ENCODE measurements at places on chromosomes 4 and X.

- no peak for DNase-seq
Measured at GRCh38 chr4:143407474-143407873, 70.8 kb downstream of the GAB1 start.

DNA sequence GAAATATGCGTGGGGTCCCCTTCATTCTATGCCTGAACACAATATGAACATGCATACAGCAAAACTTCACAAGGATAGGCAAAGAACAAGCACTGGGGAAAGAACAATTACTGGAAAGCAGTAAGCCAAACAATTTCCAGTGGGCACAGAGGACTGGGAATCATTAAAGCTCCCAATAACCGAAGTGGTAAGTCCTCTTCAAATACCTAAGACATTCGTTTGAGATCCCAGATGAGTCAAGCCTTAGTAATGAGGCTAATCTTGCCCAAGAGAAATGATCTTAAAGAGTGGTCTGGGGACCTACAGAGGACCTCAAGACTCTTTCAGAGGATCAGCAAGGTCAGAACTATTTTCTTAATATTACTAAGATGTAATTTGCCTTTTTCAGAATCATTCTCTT lies 28.6 kb downstream of the ANAPC10 start:
- DNase-seq: no peak

GRCh38 chrX:141839856-141840255 lies 1.7 kb downstream of the MAGEC3 start:
- no peak for DNase-seq

DNA sequence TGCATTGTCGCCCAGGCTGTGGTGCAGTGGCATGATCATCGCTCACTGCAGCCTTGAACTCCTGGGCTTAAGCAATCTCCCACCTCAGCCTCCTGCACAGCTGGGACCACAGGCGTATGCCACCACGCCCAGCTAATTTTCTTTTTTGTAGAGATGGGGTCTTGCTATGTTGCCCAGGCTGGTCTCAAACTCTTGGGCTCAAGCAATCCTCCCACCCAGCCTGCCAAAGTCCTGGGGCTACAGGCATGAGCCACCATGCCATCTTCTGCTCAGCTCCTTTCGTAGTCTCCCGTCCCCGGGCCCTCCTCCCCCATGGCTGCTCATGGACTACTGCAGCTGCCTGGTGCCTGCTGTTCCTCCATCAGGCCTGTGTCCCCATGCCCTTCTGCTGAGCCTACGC lies 58.1 kb downstream of the TAPT1 start:
- no peak for DNase-seq

DNA sequence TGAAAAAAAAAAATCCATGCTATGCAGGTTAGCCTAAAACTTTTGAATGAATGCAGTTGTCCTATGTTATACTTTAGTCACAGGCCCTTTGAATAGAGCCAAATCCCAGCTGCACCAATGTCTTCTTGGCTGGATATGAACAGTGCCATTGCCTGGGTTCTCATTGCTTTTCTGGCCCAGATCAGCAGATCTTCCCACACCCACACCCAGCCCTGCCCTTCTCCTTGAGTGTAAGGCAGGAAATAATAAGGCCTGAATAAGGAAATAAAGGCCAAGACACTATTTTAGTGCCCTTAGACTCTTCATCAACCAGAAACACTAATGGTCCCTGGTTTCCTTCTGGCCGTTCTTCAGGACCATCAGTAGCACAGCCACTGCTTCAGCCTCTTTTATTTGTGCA lies 66.6 kb downstream of the USP38 start:
- no peak for DNase-seq

DNA sequence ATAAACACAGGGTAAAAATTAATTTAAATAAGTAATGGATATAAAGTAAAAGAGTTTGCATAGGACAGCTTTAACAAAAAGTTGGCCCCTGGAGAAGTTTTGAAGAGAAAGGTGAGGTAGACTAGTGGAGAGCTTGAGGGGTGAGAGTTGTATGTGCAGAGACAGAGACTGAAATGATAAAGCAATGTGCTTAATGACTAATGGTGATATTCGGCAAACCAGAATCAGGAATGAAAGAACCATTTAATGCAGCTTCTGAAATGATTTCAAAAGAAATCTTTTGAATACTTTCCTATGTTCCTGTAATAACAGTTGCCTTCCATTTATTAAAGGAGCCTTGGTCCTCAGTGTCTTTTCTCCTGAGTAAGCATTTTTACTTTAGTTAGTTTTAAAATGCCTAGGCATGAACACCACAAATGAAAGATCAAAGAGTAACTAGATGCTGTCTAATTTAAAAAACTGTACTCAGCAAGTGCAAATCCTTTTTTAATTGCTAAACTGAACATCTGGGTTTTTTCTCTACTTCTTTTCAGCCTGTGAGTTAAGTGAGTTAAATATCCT lies 28.5 kb downstream of the CAMK2D start:
- no peak for DNase-seq

- no peak for DNase-seq
Measured at GRCh38 chrX:131778269-131779218, 234.7 kb downstream of the OR13H1 start.

GRCh38 chrX:151754641-151755215 lies 20.2 kb downstream of the CNGA2 start:
- no peak for DNase-seq

DNA sequence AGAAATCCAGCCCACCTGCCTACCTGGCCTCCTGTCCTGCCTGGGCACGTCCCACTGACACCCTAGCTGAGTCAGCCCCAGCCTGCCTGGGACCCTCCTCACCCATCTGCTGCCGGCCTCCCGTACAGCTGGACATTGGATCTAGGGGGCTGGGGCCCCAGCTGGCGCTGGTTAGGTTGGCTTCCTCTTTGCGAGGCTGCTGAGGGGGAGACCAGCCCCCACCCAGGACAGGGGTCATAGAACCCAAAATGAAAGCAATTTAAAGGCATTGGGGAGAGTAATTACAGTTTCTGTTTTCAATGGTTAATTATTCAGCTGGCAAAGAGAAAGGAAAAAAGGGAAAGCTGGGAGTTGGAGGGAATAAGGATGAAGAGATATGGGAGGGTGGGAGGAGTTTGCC lies 15.8 kb downstream of the EFNB1 start:
- no peak for DNase-seq

GRCh38 chr4:110088670-110089069 lies 109.7 kb downstream of the ELOVL6 start:
- no peak for DNase-seq

- DNase-seq: no peak
Measured at GRCh38 chr4:27276307-27277073, 415.8 kb downstream of the STIM2 start.

DNA sequence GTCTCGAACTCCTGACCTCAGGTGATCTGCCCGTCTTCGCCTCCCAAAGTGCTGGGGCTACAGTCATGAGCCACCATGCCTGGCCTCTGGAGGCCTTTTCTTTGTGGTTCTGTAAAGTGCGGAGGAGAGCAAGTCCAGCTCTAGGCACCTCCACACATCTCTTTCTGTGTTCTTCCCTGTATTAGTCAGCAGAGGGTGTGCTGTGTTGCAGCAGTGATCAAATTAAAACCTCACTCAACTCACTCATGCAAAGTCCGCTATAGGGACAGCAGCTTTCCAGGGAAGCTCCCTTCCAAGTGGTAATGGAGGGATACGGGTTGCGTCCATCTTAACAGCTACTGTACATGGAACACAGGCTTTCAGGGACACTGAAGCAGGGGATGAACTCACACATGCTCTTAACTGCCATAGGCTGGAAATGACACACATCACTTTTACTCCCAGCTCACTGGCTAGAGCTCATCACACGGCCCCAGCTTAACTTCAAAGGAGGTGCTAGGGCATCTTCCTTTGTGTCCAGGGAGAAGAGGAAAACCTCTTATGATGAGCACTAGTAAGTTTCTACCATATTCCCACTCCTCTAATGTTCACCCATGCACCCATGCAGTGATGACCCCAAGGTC lies 36.0 kb upstream of the CCNG2 start:
- no peak for DNase-seq

All from activated CD4-positive, alpha-beta T cell treated with anti-CD3 and anti-CD28 coated beads, Interleukin-2, amount 50 U/mL, for 1 hour (primary cell).